Posterior vena cava (tissue), 2 donors: ENCODE measurements at places on chromosomes 7 and 10.

- DNase-seq: no peak
These were observed 248.7 kb upstream of the GPR26 start for GRCh38 chr10:123417414-123417813.

DNA sequence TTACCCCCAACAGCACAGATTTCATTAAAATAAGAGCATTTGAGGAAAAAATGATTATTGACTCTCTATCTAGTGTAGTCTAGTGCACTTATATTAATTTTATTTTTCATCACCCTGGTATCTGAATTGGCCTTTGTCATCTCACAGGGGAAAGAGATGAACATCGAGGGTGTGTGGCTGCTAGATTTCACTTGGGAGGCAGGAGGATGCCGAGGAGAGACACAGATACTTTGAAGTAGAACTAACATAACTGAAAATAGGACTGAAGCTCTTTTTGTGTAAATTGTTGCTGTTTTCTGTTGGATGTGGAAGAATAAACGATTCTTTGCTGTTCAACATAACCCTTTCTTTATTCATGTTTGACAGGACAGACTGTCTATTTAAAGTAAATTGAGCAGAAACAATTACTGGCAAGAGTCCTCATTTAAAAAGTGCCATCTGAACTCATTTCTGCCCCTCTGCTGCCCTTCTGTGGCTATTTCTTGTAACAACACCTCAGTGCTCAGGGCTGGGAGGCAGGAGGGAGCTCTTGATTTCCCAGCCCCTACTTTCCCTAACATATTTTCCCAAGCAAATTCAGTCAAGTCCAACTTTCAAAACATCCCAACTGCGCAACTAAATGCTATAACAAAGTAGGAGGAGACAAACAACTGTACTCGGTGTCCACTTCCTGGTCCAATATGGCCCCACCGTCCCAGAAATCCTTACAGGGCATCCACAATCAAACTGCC lies 15.6 kb downstream of the LYZL1 start:
- DNase-seq: no peak

DNA sequence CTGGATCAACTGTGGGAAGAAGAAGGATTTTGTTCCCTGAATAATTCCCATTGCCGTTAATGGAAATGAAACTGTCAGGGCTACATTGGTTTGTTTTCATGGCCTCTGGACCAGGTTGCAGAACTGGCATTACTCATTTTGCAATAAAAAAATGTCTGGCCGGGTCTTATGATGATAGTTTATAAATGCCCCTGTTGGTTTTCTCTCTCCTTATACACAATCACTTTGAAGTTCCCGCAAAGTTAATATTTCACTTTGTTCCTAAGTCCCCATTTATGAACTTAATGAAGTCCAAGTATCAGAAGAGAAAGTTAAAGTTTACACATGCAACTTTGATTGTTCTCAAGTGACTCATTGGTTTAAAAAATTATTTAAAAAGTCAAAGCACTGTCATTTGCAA lies 150.7 kb upstream of the PRR15 start:
- no peak for DNase-seq

DNA sequence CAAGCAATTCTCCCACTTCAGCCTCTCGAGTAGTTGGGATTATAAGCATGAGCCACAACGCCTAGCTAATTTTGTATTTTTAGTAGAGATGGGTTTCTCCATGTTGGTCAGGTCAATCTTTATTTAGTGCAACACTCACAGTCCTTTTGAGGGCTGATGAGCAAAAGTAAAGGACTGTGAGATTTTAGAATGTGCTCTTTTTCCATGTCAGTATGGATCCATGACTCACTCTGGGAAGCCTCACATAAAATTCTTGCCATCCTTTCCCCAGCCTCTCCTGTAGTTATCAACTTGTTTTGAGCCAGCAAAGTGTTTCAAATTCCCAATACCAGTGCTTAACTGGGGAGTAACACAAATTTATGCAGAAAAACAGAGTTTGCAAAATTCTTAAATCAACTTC lies 135.8 kb upstream of the CXCL12 start:
- no peak for DNase-seq

GRCh38 chr10:60679388-60679990 lies 98.8 kb upstream of the CDK1 start:
- DNase-seq: no peak

DNA sequence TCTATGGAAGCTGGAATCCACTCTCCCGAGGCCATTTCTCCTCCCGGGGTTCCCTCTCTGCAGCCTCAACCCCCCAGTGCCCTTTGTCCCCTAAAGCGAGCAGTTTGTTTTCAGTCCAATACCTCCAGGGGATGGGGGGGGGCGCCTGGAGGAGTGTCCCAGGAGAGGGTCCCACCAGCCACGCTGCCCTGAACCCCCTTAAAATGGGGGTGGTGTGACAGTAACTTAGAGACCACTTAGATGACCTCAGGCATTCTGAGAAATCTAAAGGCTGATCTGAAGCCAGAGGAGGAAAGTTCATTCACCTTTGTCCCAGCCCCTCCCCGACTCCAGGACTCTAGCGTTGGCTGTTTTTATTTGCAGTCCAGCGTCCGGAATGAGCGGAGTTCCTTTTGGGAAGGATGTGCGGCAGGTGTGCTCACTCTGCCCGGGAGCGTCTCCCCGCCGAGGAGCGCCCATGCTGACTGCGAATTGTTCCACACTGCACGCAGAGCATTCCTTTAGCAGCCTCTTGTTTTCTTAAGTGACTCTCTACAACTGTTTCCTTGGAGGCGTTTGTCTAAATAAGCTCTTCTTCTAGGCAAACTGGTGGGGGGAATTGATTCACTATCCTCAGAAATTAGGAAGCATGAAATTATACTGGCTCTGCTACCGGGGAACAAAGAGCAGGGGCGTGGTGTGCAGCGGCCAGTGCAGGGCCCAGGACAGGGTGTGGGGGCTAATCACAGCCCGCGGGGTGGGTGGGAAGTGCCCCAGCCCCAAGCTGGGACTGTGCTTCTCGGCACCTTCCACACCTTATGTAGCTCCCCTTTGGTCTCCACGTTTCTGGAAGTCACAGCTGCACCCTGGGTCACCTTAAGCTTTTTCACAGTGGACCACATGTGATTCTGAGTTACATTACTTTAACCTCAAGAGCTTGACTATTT lies 46.3 kb downstream of the SYPL1 start:
- no peak for DNase-seq

GRCh38 chr10:46048152-46048551 lies 2.1 kb upstream of the MSMB start:
- DNase-seq: no peak

DNA sequence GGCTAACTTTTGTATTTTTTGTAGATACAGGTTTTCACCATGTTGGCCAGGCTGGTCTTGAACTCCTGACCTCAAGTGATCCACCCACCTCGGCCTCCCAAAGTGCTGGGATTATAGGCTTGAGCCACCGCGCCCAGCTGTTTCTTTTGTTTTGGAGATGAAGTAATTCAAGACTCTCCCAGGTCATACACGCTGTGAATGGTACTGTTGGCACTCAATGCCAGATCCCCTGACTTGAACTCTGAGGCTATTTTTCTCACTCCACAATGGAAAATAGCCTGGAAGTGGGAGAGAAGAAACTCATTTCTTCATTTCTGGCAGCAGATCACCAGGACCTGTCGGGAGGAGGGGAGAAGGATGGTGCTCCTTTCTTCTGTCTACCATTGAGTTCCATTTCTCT lies 32.4 kb downstream of the BLVRA start:
- DNase-seq: no peak

- no peak for DNase-seq
These were observed 63.9 kb downstream of the SND1 start for GRCh38 chr7:127715901-127716300.
